Fibroblast of the aortic adventitia (primary cell): ENCODE measurements at places on chromosomes 1 and 21. TPM values are rescaled to one million over a fixed set of nuclear protein-coding genes. Genes with fewer than 3 reads are reported as not detected.

DNA sequence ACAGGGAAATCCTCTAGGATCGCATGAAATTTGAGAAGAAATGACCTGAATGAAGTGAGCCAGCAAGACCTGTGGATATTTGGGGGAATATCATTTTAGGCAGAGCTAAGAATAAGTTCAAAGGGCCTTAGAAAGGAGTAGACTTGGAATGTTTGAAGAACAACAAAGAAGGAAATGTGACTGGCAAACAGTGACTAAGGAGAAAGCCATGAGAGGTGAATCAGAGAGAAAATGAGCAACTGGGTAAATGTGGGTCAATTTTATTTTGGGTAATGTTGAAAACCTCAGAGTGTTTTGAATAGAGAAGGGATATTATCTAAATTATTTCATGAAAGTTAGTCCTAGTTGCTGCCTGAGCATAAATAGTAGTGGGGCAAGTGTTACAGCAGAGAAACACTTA is 672.8 kb downstream of the LMO4 start:
- peak; percentile 33 for DNase-seq

DNA sequence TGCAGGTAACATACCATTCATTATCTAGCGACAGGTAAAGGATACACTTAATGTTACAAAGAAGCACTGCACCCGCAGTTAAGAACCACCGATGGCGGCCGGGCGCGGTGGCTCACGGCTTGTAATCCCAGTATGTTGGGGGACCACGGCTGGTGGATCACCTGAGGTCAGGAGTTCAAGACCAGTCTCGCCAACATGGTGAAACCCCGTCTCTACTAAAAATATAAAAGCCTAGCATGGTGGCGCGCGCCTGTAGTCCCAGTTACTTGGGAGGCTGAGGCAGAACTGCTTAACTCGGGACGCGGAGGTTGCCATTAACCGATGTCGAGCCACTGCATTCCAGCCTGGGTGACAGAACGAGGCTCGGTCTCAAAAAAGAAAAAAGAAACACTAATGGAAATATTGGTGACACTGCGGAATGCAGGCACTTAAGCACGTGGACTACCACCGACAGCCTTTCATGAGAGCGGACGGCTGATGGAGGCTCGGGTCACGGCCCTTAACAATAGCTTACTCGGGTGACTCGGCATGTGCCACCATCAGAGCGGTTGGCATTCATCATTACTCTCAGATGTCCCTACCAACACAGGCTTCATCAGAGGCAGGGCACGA is 542 bp downstream of the GAS5 start:
- no peak for DNase-seq

DNA sequence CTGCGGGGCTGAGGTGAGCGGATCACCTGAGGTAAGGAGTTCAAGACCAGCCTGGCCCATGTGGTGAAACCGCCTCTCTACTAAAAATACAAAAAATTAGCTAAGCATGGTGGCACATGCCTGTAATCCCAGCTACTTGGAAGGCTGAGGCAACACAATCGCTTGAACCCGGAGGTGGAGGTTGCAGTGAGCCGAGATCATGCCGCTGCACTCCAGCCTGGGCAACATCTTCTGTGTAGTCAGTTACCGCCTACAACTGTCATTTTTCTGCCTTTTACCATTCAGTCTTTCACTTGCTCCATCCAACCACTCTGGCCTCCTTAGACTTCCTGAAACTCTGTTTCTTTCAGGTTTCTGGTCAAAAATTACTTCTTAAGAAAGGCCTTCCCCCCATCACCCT is 2.2 kb downstream of the MYCBP start:
- no peak for DNase-seq

DNA sequence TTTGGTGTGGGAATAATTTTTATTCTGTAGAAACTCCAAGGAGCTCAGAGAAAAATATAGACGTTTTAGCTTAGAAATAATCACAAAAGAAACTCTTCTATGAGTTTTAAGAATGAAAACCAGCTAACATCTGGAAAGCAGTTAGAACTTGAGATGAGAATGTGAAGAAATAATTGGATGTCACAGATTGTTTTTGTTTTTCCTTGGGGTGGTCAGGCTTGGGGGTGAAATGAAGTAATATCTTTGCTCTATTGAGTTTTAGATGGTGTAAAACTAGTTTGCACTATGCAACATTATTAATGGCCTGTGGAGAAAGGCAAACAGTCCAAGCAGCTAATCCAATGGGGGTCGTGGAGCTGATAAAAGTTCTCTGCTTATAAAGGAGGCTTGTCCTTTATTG is 101.2 kb downstream of the FMN2 start:
- no peak for DNase-seq

GRCh38 chr1:153057375-153057774 is at the start of gene SPRR2A:
Gene SPRR2A (minus strand): TSS chr1:153057512. CDS start chr1:153056735, 777 bp downstream.
- no peak for DNase-seq

DNA sequence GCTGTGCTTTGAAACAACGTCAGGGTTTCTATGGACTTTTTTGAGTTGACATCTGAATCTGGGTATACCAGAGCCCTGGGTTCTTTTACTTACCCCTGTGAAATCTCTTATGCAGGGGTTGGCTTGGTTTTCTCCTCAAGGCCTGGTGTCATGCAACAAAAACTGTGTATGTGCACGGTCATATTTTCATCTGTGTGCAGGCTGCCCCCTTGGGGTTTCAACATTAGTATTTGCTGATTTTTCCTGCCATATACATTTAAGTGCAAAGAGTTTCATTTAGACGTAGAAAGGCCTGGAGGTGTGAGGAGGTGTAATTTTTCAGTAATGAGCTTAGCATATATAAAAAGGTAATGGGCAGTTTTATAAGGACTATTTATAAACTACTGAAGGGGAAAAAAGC is 22.0 kb upstream of the ZBTB18 start:
- peak; percentile 9 for DNase-seq

DNA sequence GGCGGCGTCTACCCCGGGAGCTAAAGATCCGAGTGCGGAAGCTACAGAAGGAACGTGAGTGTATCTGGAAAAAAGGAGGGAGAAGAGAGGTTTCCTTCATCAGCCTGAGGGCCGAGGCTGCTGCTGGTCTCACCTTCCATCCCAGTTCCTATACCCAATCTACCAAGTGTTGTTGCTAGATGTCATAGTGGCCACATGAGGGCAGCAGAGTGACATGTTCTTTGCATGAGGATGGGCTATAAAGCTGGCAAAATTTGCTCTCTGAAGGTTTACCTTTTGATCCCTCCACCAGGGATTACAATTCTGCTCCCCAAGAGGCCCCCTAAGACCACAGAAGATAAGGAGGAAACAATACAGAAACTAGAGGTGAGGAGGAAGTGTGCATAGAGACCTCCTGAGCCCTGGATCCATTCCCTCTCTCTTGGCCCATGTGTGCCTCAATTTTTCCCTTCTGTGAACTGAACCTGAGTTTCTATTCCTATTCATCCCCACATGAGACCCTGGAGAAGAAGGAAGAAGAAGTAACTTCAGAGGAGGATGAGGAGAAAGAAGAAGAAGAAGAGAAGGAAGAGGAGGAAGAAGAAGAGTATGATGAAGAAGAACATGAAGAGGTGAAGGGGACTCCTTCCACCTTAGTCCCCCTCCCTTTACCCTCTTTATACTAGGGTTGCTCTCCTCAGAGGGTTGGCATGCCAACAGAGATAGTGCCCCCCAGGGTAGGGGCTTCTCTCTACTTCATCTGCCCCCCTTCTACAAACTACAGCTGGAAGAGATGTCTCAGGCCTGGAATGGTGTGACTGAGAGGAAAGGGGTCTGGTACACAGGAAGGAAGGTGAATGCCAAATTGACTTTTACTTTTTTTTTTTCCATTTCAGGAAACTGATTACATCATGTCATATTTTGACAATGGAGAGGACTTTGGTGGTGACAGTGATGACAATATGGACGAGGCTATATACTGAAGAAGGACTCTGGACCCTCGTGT is 13.3 kb downstream of the POLR3GL start:
- peak; percentile 91 for DNase-seq

DNA sequence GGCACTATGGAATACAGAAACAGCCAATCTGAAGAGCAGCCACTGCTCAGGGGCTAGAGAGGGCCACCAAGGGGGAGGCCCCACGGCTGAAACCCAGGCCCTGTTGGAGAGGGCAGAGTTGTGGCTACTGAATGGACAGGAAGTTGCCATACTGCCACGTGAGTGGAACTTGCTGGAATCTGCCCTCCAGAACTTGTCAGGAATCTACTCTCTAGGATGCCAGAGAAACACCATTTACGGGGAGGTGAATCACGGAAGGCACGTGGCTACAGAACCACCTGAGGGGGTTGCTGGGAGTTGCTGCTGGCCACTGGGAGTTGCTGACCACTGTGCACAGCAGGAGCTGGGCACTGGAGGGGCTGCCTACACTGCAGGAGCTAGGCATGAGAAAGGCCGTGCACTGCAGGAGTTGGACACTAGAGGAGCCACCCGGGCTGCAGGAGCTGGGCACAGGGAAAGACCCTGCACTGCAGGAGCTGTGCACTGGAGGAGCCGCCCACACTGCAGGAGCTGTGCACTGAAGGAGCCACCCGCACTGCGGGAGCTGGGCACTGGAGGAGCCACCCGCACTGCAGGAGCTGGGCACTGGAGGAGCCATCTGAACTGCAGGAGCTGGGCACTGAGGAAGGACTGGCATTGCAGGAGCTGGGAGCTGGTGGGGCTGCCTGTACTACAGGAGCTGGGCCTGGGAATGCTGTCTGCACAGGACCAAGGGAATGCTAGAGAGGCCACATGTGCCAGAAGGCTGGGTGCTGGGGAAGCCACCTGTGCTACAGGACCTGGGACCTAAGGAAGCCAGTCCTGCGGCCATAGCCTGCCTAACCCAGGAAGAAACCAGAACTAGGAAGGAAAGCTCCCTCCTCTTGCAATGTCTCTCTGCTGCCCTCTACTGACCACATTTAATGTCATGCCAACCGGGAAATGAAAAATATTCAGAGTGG is 343.4 kb downstream of the MATN1 start:
- peak; percentile 80 for DNase-seq

DNA sequence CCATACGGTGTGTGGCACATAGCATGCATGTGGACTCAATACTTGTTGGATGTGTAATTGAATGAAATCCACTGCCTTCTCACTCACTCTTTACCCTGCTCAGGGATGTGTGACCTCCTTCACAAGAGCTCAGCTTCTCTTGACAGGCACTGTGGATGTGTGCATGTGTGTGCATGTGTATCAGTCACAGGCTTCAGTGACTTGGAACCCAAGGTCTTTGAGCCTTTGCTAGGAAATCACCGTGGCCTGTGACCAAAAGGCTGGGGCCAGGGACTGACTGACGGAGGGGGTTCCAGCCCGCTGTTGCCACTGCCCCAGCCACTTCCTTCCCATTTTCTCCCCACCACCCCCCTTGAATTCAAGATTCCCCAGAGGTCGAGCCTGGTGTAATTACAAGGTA is 144.4 kb upstream of the POU3F1 start:
- DNase-seq, result no peak

GRCh38 chr1:162612606-162613400 is 19.5 kb upstream of the DDR2 start:
- peak; percentile 82 for DNase-seq

GRCh38 chr1:99239690-99240089 is 24.6 kb upstream of the PLPPR4 start:
- DNase-seq, result no peak

GRCh38 chr21:42125571-42126544 is 54.7 kb downstream of the UMODL1 start:
- peak; percentile 33 for DNase-seq

Gene PPFIA4
- total RNA-seq, result 1.3 and 10.0 TPM in 2 replicates

Gene NVL
- 27.6 and 27.7 TPM in 2 replicates for total RNA-seq

Gene CZIB
- total RNA-seq, result 49.9 and 66.6 TPM in 2 replicates

Gene NPHS2
- not detected in 2 replicates for total RNA-seq

Gene LRRC53
- total RNA-seq, result not detected in 2 replicates
